ENCODE measurements at places on chromosomes 6 and 20.
A peak's percentile ranks its signal among the peaks of the same experiment; 100 is the strongest.

DNA sequence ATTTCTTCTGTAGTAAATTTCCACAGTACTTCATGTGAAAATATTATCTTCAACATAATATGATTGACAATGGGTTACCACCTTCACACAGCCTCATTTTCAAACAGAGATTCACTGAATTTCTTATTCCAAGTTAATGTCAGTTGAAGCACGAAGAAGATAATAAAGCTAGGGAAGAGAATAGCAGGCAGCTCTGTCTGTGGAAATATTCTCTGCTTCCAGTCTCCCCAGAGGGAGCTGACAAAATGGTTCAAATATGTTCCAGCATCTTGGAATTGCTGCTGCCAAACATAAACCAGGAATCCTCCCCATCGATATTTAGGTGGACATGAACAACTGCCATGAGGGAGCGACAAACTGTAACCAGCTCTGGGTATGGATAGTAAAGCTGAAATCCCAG is 224.8 kb downstream of the GJA1 start:
- DNase-seq, result no peak

DNA sequence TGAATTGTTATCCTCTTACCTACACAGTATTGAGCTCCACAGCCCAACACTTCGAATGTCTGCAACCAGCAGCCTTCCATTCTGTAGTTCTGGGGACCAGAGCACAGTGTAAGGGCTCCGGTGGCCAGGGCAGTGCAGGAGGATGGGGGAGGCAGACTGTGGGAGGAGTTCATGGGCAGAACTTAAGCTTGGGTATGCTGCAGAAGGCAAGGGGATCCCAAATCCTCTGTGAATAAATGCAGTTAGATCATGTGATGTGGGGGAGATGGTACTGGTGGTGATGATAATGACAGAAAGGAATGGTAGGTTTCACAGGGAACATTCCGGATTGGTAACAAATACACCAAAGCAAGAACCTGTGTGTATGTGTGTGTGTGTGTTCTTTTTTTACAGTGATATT is 26.5 kb upstream of the CNKSR3 start:
- DNase-seq, result no peak

- DNase-seq, result peak; percentile 75
Measured at GRCh38 chr6:43454290-43454695, 1.1 kb downstream of the DLK2 start.

DNA sequence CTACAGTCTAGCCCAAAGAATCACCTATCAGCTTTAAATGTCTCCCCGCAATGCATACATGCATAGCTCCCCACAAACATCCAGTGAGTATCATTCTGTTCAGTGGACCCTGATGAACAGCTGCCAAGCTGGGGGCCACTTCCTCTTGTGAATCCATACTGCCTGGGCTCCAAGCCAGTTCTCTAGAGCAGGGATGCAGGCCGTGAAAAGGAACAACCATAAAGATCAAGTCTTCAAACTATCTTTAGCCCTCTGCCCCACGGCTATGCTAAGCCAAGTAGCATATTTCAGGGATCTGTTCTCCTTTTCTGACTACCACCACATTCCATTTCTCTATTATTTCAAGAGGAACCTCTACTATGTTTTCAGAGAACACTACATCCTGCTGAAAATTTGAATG is 191.7 kb upstream of the BTBD3 start:
- no peak for DNase-seq

- DNase-seq, result no peak
Measured at GRCh38 chr6:15384901-15385300, 139.0 kb downstream of the JARID2 start.

DNA sequence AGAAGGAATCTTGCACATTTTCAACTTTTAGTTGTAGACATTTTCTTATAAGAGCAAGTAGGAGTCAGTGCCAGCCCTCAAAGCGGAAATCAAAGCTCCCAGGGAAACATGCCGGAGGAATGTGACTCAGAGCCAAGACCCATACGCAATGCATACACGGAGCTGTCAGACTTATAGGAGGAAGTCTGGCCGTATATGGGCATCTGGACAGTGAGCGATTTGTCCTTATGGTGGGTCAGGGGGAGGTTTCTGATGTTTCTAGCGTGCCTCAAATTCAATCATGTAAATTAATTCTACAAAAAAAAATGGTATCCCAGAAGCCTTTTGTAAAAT is 3.6 kb upstream of the CCN2 start:
- no peak for DNase-seq

- DNase-seq, result no peak
Measured at GRCh38 chr20:10949930-10950783, 276.4 kb upstream of the JAG1 start.

GRCh38 chr6:16660157-16660497 is 101.1 kb downstream of the ATXN1 start:
- no peak for DNase-seq

GRCh38 chr20:2558581-2559278 is 22.4 kb downstream of the TMC2 start:
- DNase-seq, result no peak

GRCh38 chr6:96138406-96138805 is 122.6 kb downstream of the FUT9 start:
- DNase-seq, result no peak

GRCh38 chr6:40457261-40457660 is 129.9 kb downstream of the LRFN2 start:
- no peak for DNase-seq

GRCh38 chr20:49345524-49345923 is 67.7 kb upstream of the ZNFX1 start:
- no peak for DNase-seq

GRCh38 chr20:39602649-39603048 is 640.5 kb downstream of the DHX35 start:
- DNase-seq, result no peak

DNA sequence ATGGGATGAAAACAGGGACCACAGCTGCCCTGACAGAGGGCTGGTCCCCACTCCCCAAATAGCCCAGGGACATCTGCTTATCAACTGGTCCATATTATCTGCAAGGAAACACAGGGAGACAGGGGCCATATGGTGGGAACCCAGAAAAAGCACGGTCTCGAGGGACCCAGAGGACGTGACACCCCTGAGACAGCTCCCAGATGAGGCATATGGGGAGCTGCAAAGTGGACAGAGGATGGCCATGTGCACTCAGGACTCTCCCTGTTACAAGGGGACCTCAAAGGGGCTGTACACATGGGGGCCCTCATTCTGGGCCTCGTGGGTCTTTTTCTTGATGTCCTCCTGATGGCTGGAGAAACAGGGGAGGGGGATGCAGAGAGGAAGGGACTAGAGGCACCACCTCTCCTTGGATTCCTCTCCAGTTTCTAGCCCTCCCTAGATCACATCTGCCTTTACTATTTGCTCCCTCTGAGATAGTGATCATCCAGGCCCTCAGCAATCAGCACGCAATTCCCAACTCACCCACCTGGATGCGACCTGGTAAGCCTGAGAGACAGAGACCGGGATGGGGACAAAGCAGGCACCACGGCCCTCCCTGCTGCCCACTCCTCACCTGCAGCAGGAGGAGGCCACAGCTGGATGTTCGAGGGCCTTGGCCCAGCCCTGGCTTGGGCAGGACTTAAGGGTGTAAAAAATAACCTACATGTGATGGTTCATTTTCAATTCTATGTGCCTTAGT is 13.1 kb upstream of the HLA-G start:
- DNase-seq, result no peak

DNA sequence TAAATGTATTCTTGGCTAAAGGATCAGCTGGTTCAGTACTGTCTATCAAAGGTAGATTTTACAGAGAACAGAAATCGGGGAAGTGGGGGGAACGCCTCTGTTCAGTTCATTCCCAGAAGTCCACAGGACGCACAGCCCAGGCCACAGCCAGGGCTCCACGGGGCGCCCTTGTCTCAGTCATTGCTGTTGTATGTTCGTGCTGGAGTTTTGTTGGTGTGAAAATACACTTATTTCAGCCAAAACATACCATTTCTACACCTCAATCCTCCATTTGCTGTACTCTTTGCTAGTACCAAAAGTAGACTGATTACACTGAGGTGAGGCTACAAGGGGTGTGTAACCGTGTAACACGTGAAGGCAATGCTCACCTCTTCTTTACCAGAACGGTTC is 29.9 kb downstream of the TXNDC5 start:
- DNase-seq, result no peak

- no peak for DNase-seq
Measured at GRCh38 chr20:25015986-25016385, 23.4 kb upstream of the APMAP start.

GRCh38 chr6:118318648-118319047 is 229.4 kb upstream of the PLN start:
- DNase-seq, result no peak

DNA sequence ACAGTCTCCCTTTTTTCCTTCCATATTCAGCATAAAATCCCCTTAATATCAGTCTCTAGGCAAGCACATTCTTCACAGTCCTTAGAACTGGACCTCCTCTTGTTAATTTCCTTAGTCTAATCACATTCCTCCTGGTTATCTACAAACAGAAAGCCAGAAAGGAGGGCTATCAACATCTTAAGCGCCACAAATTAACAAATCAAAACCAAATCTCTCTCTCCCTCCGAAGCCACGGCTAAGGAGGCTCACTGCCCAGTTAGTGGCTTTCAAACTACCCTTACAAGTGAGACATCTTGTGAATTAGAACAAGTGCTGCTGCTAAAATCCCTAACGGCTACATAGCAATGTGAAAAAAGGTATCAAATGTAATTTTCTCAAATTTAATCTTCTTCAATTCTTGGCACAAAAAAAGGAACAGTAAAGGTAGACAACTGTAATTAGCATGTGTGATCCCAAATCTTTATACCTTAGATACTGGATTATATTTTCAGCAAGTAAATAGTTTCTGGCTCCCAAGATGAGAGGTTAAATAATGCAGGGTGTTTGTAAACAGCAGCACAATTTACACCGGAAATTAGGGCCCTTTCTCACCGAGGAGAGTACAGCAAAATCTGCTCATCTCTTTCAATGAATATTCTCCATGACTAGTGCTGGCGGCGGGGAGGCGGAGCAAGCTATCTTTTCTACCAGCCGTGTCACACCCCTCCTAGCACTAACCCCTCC is 1.4 kb upstream of the TRIM39 start:
- DNase-seq, result peak; percentile 83

DNA sequence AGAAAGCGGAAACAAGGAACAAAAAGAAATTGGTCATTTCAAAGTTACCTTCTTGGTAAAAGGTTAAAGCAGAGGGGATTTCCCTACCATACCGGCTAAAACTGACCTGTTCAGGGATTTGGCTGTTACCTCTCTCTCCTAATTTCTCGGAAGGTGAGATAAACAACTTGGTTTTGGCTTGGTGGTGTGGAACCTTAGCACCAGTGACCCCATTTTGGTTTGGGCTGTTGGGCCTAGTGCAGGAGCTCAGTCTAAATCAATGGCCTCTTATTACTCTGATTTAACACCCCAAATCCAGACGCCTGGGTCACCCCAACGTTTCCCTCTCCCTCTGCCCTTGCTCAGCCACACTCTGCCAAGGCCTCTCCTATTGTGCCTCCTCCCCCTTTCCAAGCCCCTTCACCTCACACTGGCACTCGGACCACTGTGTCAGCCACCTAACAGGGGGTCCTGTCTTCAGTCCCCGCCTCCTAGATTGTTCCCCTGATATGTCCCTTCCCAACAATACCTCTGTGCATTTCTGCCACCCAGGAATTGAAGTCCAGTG is 8.3 kb downstream of the NCR2 start:
- DNase-seq, result no peak

GRCh38 chr6:157791450-157791849 is 31.6 kb upstream of the SNX9 start:
- DNase-seq, result no peak

DNA sequence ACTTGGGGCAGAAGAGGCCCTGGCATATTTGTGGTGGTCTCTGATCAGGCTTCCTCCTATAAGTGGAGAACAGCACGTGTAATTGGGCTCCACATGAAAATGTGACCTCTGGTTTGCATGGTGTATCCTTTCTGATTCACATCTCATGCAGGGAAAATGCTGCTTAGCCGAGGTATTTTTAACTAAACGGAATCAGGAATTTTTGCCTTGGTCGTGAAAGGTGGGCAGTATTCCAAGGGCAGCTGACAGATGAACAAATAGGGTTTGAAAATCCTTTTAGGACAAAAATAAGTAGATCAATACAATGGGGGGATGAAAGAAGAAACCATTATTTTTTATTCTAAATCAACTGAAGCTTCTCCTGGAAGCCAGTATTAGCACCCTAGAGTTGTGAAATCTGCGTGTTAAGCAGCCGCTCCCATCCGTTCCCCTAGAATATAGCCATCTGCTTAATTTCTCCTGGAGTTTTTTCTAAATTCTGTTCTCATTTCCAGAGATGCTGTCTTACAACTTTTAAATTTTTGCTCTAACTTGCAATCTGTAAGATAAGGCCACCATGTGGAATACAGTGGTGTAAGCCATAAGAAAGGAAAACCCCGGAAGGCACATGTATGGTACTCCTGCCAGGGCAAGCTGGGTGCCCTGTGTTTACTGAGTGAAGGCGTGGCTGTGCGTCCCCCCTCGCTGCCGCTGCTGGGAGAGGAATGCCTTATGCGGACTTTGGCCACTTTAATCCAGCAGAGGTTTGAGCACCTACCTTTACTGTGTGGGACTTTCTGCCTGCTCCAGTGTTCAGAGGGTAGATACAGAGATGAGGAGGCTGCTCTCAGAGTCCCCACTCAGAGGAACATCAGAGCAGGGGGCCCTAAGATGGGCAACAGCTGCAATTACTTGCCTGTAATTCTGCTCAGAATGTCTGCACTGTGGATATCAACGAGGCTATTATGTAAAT is 52.4 kb downstream of the SYNJ2 start:
- DNase-seq, result no peak

- no peak for DNase-seq
Measured at GRCh38 chr6:163790266-163790840, 375.8 kb downstream of the QKI start.

DNA sequence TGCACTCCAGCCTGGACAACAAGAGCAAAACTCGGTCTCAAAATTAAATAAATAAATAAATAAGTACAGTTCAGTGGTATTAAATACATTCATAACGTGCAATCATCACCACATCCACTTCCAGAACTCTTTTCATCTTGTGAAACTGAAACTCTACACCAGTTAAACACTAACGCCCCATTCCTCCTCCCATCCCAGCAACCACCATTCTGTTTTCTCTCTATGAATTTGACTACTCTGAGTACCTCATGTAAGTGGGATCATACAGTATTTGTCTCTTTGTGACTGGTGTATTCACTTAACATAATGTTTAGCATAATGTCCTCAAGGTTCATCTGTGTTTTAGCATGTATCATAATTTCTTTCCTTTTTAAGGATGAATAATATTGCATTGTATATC is 29.1 kb upstream of the SCML4 start:
- DNase-seq, result no peak

DNA sequence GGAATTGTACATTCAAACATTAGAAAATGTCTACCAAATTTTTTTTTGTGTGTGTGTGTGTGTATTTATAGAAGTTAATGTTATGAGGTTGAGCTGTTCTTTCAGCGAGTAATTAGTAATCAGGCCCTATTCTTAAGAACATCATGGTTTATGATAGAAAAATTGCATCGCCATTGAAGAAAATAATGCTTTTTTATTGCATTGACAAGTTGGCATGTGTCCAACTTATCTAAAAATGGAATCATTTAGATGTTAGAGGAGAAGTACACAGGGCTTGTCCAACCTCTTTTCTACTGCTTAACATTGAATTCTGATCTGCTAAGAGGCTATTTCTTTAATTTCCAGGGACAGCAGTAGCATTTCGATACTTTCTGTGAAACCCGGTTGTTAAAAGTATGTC is 61.6 kb upstream of the ADGRG6 start:
- DNase-seq, result no peak

GRCh38 chr6:14622085-14622484 is 504.5 kb downstream of the CD83 start:
- no peak for DNase-seq

Data from stimulated activated CD4-positive, alpha-beta T cell treated with anti-CD3 and anti-CD28 coated beads, Interleukin-4, amount 100 ng/mL, for 1 hour (primary cell).